Amygdala (tissue), 56 donors: ENCODE measurements at places on chromosomes 7 and 10.

- no peak for DNase-seq
These were observed 134.6 kb upstream of the TCF7L2 start for GRCh38 chr10:112815269-112816032.

GRCh38 chr10:113650172-113650571 is 13.7 kb downstream of the NRAP start:
- DNase-seq: no peak

- DNase-seq: no peak
These were observed 198.4 kb downstream of the PCLO start for GRCh38 chr7:82964150-82964882.

- no peak for DNase-seq
These were observed 55.3 kb downstream of the SCIN start for GRCh38 chr7:12625836-12626235.

DNA sequence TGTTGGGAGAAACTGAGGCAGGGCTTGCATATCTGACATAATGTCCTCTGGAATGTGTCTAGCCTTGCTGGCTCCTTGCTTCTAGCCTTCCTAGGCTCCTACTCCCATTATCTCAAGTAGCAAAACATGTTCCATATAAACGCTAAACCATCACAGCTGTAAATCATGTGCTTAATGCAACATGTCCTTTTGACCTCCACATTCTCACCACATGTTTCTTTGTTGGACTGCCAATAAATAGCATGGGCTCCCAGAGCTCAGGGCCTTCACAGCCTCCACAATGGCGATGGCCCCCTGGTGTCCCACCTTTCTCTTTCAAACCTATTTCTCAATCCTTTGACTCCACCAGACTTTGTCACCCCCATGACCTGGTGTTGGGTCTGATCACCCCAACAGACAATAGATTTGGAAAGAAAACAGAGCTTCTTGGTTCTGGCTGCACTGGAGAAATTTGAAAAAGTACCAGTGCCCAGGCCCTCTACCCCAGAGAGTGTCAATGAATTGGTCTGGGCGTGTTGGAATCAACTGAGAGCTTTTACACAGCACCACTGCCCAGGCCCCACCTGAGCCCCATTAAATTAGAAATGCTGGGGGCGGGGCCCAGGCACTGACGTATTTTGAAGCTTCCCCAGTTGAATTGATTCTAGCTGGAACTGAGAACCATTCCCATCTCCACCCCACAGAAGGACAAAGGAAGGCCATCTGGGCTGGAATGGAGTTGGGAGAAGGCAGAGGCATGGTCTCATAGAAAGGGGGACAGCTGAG is 41.3 kb upstream of the GGCT start:
- DNase-seq: no peak
